ENCODE measurements at places on chromosomes 1 and 21.

DNA sequence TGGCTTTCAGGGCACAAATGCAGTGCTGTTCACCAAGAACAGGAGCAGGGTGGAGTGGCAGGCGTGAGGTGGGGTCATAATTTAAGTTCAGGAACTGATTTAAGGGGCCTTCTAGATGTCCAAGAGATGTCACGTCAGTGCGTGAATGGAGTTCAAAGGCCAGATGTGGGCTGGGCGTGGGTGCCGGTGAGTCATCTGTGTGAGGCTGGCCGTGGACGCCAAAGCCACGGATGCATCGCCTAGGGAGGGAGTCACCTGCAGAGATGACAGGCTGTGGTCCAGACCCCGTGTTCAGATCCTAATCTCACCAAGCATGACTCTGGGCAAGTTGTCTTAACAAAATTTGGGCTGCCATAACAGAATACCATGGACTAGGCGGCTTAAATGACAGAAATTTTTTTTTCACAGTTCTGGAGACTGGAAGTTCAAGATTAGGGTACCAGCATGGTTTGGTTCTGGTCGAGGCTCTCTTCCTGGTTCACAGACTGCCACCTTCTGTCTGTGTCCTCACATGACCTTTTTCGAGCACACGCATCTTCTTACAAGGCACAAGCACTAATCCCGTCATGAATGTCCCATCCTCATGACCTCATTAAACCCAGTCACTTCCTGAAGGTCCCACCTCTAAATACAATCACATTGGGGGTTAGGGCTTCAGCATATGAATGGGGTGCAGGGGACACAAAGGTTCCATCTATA is 109.6 kb downstream of the PRDM2 start:
- no peak for DNase-seq

- DNase-seq: no peak
Observed at GRCh38 chr1:76687307-76688175, 179.7 kb upstream of the ST6GALNAC5 start.

DNA sequence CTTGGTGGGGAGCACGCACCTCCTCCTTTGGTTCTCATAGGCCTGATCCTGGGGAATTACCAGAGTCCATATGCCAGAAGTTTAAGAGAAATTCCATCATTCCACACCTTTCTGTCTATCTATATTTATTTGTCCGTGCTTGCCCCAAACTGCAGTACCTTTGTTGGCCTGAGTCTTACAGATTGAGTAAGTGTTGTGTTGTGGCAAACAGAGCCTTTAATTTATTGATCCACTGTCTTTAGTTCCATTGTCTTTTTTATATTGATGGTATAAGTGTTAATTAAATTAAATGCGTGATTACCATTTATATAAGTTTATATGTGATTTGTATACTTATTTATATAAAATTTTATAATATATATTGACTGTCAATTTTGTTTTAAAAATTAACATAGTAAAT is 4.9 kb downstream of the SH3BGR start:
- no peak for DNase-seq

DNA sequence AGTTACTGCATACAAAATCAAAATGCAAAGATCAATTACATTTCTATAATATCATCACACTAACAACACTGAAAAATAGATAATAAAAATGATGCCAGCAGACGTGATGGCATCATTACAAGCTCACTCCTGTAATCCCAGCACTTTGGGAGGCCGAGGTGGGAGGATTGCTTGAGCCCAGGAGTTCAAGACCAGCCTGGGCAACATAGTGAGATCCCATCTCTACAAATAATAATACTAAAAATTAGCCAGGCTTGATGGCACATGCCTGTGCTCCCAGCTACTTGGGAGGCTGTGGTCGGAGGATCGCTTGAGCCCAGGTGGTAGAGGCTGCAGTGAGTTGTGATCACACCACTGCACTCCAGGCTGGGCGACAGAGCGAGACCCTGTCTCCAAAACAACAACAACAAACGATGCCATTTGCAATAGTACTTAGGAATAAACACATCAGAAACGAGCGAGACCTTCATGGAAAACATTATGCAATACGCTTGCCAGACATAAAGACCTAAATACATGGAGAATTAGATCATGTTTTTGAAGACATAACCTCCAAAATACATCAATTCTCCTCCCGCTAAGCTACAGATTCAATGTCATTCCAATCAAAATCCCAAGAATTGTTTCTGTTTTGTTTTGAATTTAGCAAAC is 86.6 kb upstream of the ERRFI1 start:
- DNase-seq: no peak

All from cortex of kidney (tissue), 1 donor.